KG1 (cell line): ENCODE measurements at places on chromosomes 6 and 20.

- DNase-seq = peak; percentile 59
Observed at GRCh38 chr6:118558464-118559217, 10.5 kb downstream of the PLN start.

GRCh38 chr6:112362027-112362795, 15.1 kb downstream of the RFPL4B start:
- no peak for DNase-seq

GRCh38 chr6:71079677-71080076, 122.8 kb upstream of the B3GAT2 start:
- no peak for DNase-seq

DNA sequence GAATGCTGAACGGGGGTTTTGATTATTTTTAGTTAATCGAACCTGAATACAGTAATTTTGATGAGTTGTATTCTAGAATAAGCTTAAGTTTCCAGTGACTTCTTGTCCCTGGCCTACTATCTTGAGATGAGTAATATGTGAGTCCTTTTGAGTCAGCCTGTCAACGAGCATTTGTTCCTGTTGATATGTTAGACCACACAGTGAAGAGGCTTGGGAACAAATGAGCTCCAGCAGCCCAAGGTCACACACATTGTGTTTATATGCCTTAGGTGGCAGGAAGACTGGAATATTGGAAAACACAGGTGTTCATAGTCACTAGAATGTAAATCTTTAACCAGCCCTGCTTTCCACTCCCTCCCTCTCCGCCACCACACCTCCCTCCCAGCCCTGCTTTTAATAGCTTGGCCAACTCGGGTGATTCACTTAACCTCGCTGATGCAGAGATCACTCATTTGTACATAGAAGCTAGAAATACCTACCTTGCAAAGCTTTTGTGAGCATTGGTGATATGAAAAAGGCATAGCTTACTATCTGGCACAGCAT, 9.1 kb downstream of the SMPDL3A start:
- DNase-seq = no peak

GRCh38 chr6:3811191-3811590, 38.0 kb upstream of the FAM50B start:
- no peak for DNase-seq

- no peak for DNase-seq
Observed at GRCh38 chr6:11341867-11342266, 109.4 kb upstream of the NEDD9 start.

DNA sequence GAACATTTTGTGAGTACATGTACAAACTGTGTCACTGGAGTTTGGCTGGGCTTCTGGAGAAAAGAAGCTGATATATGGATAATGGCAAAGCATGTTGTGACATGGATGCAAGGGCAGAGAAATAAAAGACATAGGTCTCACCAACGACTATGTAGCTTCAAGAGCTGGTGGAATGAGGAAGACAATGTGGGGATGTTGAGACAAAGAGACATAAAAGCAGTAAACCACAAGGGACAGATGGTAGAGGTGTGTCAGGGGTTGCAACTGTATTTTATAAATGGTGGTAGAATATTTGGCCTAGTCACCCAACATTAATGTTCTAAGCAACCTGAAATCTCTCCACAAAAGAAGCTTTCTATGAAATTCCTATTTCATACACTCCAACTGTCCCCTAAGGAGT, 199.0 kb downstream of the KCNQ5 start:
- DNase-seq = no peak

GRCh38 chr20:50799890-50800550, 5.2 kb downstream of the BCAS4 start:
- DNase-seq = no peak

GRCh38 chr6:13743736-13744127, 32.1 kb upstream of the RANBP9 start:
- no peak for DNase-seq

DNA sequence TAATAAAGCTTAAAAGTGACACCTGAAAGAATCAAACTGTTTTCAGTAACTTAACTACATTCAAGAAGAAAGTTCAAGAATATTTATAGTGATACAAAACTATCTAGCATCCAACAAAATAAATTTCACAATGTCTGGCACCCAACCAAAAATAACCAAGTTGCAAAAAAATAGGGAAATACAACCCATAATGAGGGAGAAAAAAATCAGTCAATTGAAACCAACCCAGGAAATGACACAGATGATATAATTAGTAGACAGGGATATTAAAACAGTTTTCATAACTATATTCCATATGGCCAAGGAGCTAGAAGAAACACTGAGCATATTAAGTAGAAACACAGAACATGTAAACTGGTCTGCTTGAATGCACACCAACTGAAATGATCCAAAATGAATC, 120.2 kb upstream of the BEND3 start:
- DNase-seq = no peak

GRCh38 chr20:48697845-48698491, 129.8 kb downstream of the PREX1 start:
- no peak for DNase-seq

- no peak for DNase-seq
Observed at GRCh38 chr20:17357238-17357637, 130.4 kb downstream of the PCSK2 start.

GRCh38 chr6:30722280-30723112, 2.3 kb downstream of the TUBB start:
- DNase-seq = peak; percentile 89

GRCh38 chr6:161151660-161152526, 122.0 kb downstream of the AGPAT4 start:
- DNase-seq = no peak

DNA sequence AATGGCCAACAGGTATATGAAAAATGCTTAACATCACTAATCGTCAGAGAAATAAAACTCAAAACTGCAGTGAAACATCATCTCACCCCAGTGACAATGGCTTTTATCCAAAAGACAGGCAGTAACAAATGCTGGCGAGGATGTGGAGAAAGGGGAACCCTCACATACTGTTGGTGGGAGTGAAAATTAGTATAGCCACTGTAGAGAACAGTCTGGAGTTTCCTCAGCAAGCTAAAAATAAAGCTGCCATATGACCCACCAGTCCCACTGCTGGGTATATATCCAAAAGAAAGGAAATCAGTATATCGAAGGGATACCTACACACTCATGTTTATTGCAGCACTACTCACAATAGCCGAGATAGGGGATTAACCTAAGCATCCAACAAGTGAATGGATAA, 23.4 kb upstream of the INSM1 start:
- DNase-seq = no peak

GRCh38 chr20:45293041-45294002, 13.3 kb upstream of the RBPJL start:
- peak; percentile 67 for DNase-seq

DNA sequence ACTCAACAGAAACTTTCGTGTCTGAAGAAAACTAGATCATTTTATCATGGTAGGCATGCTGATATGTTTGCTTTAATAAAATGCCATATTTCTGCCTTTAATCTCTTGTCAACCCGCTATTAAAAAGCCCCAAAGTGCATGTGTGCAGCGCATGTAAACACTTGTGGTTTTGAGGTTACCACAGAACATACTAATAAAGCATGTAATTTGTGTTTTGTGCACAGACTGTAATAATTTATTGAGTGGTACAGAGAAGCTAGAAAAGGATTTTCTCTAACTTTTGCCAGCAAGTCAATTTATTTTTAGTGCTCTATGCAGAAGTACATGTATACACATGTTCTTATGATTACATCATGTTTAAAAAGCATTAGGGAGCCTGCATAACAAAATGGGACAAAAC, 349.9 kb upstream of the SLC35B3 start:
- DNase-seq = no peak

DNA sequence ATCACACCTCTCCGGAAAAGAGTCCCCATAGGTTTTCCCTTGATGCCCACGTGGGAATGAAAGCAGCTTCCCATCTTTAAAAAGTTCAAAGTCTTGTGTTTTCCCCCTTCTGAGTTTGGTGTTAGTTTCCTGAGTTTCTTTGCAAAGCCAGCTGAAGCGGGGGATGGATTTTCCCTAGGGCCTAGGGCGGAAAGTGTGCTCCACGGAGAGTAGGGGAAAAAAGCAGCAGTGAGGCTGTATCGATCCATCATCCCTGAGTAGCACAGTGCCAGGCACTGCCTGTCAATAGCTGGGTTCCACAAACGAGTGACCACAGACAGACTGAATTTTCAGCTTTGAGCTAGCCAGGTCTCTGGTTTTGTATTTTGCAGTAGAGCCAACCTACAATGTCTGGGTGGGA, 1.3 kb downstream of the DAAM2 start:
- no peak for DNase-seq

GRCh38 chr6:168609026-168609685, 168.2 kb downstream of the SMOC2 start:
- no peak for DNase-seq

DNA sequence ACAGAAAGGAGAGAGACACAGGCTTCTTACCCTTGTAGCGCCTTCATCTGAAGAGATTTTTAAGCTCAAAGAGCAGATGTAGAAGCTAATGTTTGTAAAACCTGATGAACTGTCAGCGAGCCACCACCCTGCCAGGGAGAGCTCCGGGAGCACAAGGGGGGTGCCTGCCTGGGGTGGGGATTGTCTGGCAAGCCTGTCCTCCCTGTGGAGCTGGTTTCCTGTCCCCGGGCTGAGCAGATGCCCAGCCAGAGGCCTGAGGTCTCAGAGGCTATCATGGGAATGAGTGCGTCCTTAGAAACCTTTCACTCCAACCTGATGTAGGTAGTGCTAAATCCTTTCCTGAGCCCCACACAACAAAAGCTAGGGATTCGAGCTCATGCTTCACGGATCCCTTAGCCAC, 41.9 kb upstream of the NR2E1 start:
- no peak for DNase-seq

GRCh38 chr20:47453167-47453782, 48.4 kb upstream of the NCOA3 start:
- no peak for DNase-seq

DNA sequence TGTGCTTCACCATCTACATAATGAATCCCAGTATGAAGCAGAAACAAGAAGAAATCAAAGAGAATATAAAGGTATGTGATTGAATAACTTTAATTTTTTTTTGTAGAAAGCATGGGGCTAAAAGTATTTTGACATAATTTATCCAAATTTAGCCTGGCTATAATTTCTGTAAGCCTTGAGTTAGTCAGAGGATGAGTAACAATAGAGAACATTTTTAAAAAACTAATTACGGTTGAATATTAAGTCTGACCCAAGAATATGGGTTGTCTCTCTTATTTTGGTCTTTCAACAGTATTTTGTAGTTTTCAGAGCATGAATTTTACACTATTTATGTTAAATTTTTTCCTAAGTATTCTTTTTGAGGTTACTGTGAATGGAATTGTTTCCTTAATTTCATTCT, 2.5 kb downstream of the GMNN start:
- no peak for DNase-seq

DNA sequence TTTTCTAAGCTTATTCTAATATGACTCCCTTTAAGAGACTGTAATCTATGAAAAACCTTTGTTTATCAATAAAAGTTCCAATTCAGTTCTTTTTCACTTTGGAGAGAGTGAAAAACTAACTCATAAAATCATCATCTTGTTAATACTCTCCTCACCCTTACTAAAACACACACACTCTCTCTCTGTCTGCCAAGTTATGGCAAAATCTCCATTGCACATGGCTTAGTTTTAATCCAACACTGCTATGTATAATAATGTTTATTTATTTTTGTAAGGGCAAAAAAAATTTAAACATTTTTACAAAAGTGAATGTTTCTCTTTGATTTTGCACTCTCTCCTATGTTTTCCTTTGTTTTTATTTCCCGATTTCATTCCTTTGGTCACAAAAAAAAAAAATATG, 253.2 kb downstream of the BMP7 start:
- DNase-seq = no peak

DNA sequence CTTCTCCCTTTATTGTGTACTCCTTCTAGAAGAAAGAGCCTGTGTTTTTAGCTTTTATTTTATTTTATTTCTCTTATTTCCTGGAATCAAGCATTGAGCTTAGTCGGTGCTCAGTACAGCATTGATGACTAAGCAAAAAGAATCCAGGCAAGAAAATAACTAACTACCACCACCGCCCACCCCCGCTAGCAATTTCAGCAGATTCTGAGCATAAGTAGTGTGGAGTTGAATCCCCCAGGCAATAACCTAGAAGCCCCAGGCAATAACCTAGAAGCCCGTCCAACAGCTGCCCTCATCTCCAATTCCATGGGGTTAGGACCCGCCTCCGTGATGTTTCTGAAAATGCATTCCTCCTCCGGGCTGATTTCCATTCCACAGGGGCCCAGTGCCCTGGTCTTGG, 258.0 kb upstream of the TAB2 start:
- DNase-seq = no peak

GRCh38 chr6:170027647-170028043, 263.2 kb downstream of the DLL1 start:
- no peak for DNase-seq

DNA sequence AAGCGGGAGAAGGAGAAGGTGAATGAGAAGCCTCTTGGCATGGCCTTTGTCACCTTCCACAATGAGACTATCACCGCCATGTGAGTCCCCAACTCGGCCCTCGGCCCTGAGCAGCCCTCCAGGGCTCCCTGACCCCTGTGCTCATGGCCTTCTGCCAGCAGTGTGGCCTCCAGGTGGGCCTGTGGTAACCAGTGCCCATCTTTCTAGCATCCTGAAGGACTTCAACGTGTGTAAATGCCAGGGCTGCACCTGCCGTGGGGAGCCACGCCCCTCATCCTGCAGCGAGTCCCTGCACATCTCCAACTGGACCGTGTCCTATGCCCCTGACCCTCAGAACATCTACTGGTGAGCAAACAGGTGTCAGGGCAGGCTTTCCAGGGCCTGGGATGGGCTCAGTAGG, 10.3 kb upstream of the CAPN11 start:
- DNase-seq = no peak

GRCh38 chr6:165229216-165229615, 80.2 kb downstream of the C6orf118 start:
- no peak for DNase-seq

GRCh38 chr20:36285746-36286447, 20.2 kb upstream of the DLGAP4 start:
- DNase-seq = no peak

- no peak for DNase-seq
Observed at GRCh38 chr6:43180985-43181384, 1.0 kb upstream of the CUL9 start.

DNA sequence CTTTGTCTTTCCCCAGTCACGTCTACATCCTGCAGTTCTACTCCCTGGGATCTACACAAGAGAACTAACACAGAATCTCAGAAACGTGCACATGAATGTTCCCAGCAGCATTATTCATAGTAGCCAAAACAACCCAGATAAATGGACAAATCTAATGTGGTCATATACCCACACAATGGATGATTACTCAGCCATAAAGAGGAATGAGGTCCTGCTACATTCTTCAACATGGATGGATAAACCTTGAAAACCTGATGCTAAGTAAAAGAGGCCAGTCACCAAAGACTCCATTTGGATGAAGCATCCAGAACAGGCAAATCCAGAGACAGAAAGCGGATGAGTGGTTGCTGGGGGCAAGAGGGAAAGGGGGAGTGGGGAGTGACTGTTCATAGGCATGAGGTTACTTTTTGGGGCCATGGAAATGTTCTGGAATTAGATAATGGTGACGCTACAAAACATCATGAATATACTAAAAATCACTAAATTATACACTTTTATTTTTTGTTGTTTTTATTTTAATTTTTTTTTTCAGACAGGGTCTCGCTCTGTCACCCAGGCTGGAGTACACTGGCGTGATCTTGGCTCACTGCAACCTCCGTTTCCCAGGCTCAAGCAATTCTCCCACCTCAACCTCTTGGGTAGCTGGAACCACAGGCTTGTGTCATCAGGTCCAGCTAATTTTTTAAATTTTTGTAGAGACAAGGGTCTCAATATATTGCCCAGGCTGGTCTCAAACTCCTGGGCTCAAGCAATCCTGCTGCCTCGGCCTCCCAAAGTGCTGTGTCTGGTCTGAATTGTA, 50.8 kb upstream of the DSN1 start:
- no peak for DNase-seq

- DNase-seq = no peak
Observed at GRCh38 chr6:155706341-155706740, 250.7 kb upstream of the NOX3 start.
